ENCODE measurements at places on chromosomes 2 and 18. TPM values are rescaled to one million over a fixed set of nuclear protein-coding genes. Genes with fewer than 3 reads are reported as not detected.

The NAGK gene
- total RNA-seq = 211 TPM

The PROKR1 gene
- not detected for total RNA-seq

DNA sequence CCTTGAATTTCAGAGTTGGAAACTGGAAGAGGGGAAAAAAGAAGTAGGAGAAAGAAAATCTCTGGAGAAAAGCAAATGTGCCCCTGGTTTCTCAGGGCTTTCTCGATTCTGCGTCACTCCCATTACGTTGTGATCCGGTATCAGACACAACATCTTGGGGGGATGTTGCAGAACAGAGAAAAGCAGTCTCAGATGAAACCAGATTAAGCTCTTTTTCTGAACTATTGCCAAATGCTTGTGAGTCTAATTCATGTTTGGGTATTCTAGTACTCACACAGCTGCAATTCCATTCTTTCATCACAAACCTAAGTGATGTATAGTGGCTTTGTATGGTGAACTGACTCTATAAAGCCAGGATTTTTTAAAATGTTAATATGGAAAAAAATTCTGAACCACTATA lies 233.2 kb downstream of the TCF4 start:
- no peak for DNase-seq

The KIF1A gene
- total RNA-seq = not detected

- DNase-seq = no peak
Measured at GRCh38 chr18:23616258-23616657, 30.0 kb upstream of the NPC1 start.
